PC-9 (cell line): ENCODE measurements at places on chromosomes 7 and 10.
A peak's percentile ranks its signal among the peaks of the same experiment; 100 is the strongest.

DNA sequence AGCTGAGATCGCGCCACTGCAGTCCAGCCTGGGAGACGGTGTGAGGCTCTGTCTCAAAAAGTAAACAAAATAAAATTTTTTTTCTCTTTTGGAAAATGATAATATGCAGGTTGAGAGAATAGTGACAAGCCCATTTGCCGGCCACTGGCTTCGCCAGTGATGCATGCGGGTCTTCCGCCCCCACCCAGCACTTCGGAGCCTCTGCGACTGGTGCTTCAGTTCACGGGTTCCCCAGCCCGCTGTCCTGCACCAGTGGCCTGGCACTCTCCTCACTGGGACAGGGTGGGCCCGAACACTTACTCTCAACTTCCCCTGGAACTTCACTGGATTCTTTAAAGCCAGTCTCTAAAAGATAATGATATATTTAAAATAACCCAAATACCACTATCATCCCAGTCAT lies 2.7 kb downstream of the SUN1 start:
- DNase-seq: no peak

- DNase-seq: no peak
Observed at GRCh38 chr7:129187681-129188371, 607 bp upstream of the SMO start.

DNA sequence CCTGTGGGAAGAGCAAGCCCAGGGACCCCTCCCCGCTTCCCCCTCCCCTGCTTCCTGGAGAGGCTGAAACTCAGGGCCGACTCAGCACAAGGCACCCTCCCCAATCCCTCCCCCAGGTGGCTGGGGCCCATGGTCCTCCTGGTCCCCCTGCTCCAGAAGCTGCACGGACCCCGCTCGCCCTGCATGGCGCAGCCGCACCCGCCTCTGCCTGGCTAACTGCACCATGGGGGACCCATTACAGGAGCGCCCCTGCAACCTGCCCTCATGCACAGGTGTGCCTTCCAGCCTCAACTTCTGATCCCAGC lies 19.7 kb upstream of the ZNF862 start:
- DNase-seq: no peak

DNA sequence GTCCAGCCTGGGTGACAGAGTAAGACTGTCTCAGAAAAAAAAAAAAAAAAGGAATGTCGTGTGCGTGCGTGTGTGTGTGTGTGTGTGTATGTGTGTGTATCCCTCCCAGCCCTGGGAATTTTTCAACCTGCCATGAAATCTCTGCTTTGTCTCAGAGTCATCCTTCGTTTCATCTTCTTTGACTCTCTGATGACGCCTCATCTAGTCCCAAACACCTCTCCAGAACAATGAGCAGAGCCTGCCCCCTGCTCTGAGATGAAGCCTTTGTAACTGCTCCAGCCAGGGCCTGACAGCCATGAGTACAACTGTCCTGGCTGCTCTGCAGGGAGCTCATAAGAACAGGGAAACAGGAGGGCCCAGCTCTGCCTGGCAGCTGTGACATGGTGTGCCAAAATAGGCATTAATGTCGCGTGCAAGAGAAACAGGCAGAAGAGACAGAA lies 149.5 kb downstream of the FAM107B start:
- DNase-seq: no peak

DNA sequence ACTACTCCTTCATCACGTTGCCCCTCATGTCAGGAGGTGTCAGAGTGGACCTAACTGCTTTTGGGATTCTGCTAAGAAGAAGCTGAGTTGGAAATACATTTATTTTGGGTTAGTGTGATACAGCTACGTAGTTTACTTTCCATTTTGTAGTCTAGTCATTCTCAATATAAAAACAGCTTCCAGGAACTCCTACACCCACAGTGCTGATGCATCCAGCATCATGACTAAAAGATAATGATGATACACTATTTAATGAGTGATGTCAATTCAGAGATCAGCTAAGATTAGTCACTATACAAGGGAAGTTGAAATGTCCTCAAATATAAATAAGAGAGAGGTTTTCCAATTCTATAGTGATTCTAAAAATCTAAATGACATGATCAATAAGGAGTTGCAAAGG lies 264.2 kb upstream of the SLC26A5 start:
- DNase-seq: no peak

- DNase-seq: no peak
Observed at GRCh38 chr7:127941476-127942210, 89.6 kb downstream of the LRRC4 start.

DNA sequence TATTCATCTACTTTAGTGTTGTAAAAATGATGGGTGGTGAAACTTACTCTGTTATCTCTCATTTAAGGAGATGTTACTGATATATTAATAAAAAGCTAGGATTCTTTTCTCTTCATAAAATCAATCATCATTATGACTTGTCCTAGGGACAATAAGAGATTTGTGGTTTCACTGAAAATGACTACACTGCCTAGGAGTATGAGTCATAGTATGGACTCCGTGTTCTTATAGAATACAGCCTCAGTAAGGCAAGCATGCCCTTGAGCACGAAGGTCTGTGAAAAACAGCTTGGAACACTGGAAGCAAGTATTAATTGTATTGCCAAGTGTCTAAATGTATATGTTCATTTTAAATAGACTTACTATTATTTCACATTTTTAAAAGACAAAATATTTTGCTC lies 749.2 kb upstream of the PCDH15 start:
- DNase-seq: peak; percentile 42

- DNase-seq: no peak
Observed at GRCh38 chr7:10672186-10672585, 301.5 kb upstream of the PHF14 start.

- DNase-seq: peak; percentile 68
Observed at GRCh38 chr7:111499027-111499426, 63.3 kb downstream of the IMMP2L start.

- DNase-seq: no peak
Observed at GRCh38 chr7:7706101-7706511, 12.3 kb downstream of the RPA3 start.

GRCh38 chr7:100446040-100446439 lies 9.7 kb upstream of the PPP1R35 start:
- DNase-seq: no peak

DNA sequence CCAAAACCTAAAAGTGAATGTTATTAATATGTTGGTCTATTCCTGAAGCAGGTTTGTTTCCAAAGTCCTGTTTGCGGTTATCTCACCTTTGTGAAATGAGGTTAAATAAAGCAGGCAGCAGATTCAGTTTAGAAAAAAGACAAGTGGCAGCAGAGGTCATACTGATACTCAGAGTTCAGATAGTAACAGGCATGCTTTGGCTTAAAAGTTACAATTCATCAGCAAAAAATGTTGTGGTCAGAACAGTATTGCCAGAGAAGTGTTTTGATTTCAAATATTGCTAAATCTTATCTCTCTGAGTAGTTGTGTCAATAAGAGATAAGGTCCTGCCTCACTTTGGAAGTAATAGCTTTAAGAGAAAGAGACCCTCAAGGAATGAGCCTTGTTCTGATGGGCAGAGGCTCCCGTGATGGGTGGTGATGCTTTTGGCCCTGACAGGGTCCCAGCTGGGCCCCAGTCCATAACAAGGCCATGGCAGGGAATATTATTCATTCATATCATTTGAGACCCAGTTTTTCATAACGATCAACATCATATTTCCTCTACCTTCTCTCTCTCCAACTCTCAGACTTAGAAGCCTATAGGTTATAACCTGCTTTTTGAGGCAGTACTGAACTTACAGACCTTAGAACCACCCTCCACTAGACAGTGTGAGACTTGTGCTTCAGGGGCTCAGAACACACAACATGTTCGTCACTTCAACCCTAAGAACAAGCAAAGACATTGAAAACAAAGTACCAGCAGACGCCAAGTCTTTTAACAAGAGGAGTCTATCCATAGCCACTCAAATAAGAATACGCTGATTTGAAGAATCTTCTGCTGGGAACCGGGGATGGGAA lies 58.5 kb upstream of the AHR start:
- no peak for DNase-seq

GRCh38 chr10:97207756-97208346 lies 22.1 kb upstream of the SLIT1 start:
- no peak for DNase-seq

DNA sequence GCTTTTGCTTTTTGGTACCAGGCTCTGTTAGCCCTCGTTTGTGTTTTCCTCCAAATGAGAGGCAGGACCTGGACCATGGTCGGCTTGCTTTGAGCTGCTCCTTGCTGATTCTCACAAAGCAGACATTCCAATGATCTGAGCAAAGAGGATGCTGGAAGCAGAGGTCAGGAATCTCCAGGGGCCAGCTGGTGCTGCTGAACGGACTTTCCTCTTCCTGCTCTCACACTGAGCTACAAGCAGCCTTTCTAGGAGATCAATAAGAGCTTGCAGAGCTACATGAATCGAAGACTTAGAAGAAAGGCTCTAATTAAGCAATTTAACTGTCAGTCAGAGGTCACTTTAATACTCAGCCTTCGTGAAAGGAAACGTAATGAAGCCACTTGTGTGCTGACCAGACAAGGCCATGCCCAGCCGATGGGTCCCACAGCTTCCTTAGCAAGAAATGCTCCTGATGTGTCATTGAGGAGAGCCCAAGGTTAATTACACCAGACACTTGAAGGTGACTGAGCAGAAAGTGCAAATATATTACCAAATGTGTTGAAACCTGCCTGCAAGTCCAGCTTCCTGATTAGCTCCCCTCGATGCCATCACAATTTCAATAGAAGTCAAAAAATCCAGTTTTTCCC lies 151.3 kb upstream of the RSU1 start:
- DNase-seq: peak; percentile 18

DNA sequence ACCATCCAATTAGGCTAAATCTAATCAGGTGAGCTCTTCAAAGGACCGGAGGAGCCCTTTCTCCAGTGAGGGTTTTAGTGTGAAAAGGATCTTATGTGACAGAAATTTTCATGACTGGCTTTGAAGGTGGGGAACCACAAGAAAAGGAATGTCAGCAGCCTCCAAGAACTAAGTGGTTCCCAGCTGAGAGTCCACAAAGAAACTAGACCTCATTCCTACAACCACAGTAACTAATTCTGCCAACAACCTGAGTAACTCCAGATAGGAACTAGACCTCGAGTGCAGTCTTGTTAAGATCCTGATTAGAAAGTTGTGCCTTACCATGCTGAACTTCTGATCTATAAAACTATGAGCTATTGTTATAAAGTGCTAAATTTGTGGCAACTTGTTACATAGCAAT lies 51.3 kb downstream of the PCLO start:
- DNase-seq: no peak

- DNase-seq: no peak
Observed at GRCh38 chr10:68474021-68474420, 2.2 kb upstream of the DNA2 start.

GRCh38 chr7:134836447-134836846 lies 57.0 kb downstream of the CALD1 start:
- no peak for DNase-seq

- no peak for DNase-seq
Observed at GRCh38 chr7:77473229-77474005, 57.3 kb upstream of the GSAP start.

DNA sequence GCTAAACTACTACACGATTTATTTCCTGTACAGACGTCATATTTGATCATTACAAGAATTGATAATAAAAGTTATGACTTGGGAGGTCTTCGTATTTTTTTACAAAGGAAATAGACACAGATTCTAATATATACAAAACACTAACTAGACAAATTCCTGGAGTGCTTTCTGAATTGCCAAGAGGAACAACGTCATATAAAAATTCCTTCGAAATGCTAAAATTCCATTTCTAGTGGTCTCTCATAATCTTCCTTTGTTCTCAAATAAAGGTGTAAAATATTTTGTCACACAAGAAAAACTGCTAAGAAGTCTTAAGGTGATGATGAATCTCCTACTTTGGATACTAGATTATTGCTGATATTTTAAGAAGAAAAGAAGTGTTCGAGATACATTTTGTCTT lies 85.4 kb downstream of the CDK6 start:
- DNase-seq: no peak

DNA sequence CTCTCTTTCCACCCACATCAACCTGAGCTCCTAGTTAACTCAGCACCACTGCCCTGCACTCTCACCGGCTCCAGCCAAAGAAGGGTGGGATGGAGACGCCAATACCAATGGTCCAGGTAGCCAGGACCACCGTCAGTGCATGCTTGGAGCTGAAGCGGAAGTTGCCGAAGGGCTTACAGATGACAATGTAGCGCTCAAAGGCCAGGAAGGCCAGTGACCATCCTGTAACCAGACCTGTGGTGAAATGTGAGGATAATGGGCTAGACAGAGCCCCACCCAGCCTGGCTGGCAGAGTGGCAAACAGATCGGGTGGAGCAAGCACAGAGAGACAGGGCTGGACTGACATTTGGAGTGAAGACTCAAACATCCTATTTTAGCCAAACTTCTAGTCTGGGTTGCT lies 673 bp downstream of the OPN1SW start:
- no peak for DNase-seq

DNA sequence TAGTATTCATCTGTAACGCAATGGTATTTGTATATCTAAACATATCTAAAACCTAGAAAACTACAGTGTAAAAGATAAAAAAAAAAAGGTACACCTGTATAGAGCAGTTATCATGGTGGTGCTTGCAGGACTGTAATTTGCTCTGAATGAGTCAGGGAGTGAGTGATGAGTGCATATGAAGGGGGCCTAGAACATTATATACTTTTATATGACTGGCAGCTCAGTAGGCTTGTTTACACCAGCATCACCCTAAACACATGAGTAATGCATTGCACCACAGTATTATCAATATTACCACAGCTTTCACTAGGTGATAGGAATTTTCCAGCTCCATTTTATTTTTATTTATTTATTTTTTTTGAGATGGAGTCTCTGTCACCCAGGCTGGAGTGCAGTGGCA lies 40.8 kb downstream of the TRIM24 start:
- DNase-seq: no peak

GRCh38 chr10:112735041-112735695 lies 214.9 kb upstream of the TCF7L2 start:
- DNase-seq: no peak

DNA sequence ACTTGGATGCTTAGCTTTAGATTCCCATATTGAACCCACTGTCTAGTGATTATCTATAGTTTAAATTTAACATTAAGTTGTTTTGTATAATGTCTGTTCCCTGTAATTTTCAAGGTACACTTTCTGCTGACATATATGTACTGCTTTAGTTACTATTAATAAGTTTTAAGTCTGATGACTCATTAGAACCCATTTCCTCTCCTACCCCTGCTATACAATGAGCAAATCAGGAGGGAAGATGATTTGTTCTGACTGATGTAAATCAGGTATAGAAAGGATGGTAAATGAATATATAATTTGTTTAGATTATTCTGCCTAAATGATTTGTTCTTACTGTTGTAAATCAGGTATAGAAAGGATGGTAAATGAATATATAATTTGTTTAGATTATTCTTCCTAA lies 691.8 kb downstream of the NXPH1 start:
- no peak for DNase-seq

- no peak for DNase-seq
Observed at GRCh38 chr10:43361547-43362190, 9.8 kb upstream of the FXYD4 start.

- DNase-seq: no peak
Observed at GRCh38 chr7:15571301-15571878, 9.6 kb upstream of the AGMO start.

DNA sequence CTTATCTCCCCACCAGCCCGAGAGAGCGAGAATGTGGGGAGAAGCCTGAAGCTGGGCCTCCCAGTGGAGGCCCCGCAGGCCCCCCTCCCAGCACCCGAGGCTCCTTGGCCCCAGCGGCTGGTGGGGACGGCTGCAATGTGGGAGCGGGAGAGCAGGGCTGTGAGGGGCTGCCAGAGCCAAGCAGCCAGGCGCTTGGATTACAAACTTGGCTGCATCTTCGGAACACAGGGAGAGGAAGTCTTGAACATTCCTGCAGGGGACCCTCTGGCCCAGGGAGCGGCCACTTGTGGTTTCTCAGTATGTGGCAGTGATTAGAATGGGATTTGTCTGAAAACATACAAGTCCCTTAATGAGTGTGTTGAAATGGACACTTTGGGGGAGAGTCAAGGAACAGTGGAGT lies 23.2 kb downstream of the ELN start:
- DNase-seq: no peak
